ENCODE measurements at places on chromosomes 13 and 19.

DNA sequence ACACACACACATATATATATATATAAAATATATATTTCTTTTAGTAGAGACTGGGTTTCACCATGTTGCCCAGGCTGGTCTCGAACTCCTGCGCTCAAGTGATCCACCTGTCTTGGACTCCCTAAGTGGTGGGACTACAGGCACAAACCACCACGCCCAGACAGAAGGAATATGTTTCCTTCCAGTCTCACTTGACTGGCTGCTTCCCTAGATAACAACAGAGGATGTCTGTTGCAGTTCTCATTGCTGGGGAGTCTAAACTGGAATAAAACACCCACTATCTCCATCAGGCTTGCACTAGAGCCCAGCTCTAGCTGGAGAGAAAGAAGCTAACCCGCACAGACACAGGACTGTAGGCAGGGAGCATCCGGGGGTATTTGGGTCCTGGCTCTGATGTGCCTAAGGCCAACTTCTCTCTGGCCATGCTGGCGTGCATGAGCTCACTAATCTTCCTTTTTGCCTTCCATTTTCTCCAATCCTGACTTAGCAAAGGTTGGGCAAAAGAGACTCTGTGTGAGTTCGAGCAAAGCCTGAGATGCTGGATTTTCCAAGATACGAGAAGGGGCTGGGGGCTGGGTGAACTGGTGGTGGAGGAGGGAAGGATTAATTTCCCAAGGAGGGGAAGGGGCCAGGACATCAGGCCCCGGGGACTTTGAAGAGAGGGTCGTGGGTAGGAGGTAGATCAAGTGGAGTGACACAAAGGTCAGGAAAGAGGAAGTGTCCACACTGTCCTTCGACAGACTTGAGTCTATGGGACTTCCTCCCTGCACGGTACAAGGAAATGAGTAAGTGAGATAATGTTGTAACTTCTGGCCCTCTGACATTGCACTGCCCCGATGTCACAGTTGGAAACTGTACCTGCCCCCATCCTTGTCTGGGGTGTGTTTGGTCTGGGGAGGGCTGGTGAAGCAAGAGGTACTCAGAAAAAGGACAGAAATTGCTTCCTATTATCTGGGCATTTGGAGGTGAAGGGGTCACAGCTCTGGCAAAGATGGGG lies 22.5 kb upstream of the ALOX5AP start:
- DNase-seq = no peak

- DNase-seq = no peak
Observed at GRCh38 chr19:29098863-29099481, 114.0 kb downstream of the UQCRFS1 start.

DNA sequence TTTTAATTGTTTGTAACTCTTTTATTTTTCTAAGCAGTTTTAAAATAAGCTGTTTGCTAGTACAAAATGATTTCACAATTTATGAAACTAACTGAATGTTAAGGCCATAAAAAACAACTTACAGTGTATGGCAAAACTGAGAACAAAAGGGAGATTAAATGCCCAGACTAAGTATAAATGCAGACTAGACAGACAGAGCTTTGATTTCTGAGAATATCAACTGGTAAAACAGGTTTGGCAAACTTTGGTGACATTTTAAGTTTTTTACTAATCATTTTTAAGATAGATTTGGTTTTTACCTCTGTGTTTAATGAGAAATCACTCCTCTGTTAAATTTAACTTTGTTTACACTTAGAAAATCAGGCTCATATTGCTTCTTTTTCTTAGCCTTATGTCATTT lies 127.5 kb upstream of the KLF5 start:
- no peak for DNase-seq

DNA sequence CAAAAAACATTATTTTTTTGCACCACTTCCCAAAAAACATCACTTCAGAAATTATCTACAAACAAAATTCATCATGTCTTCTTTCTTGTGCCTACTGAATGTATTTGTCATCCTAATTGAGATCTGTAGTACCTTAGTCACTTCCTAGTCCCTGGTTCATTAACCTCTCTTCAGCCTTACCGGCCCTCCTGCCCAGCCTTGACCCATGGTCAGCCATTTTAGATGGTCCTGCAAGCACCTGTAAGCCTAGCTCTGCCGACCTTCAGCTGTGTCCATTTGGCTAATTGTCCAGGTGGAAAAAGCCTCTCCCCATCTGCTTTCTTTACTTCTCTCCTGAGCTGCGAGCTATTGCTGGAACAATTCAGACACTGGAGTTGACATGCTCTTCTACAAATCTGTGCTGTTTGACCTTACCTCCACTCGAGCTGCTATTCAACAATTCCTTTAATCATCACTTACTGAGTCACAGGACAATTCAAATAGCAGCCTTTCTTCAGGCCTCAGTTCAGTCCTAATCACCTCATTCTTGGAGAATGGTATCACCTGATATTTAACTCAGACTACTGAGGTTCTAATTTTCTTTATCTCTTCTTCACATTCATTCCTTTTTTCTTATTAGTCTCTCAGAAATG lies 882.5 kb downstream of the PCDH9 start:
- DNase-seq = no peak

DNA sequence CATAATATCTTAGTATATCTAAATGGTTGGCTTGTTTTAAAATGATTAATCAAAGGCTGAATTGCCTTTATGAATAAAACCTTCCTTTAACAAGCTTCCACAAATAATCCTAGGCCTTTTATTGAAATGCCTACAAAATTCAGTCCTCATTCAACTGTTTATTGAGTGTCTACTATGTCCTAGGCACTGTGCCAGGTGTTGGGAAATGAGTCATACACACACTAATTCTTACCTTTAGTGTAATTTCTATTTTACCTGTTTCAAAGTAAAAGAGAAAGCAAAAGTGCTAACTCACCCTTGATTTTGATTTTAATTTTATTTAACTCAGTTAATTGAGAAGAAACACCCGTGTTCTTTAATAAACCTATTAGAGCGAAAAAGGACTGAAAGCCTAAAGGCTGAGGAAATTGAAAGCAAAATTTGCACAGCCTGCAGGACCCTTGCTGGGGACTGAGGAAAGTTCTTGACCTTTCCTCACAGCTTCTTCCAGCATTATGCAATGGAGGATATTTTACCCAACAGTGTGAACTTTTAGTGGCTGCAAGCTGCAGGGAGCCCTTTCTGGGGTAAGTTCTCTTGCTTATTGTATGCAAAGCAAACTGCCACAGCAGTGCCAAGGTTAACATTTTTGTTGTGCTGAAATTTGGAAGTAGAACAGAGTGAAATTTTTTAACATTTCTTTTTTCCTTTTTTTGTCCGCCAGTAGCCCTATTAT lies 83.1 kb downstream of the B3GLCT start:
- no peak for DNase-seq

GRCh38 chr19:15108145-15108844 lies 1.1 kb downstream of the SYDE1 start:
- DNase-seq = no peak

- DNase-seq = no peak
Observed at GRCh38 chr19:35731779-35732405, 10.4 kb downstream of the IGFLR1 start.

DNA sequence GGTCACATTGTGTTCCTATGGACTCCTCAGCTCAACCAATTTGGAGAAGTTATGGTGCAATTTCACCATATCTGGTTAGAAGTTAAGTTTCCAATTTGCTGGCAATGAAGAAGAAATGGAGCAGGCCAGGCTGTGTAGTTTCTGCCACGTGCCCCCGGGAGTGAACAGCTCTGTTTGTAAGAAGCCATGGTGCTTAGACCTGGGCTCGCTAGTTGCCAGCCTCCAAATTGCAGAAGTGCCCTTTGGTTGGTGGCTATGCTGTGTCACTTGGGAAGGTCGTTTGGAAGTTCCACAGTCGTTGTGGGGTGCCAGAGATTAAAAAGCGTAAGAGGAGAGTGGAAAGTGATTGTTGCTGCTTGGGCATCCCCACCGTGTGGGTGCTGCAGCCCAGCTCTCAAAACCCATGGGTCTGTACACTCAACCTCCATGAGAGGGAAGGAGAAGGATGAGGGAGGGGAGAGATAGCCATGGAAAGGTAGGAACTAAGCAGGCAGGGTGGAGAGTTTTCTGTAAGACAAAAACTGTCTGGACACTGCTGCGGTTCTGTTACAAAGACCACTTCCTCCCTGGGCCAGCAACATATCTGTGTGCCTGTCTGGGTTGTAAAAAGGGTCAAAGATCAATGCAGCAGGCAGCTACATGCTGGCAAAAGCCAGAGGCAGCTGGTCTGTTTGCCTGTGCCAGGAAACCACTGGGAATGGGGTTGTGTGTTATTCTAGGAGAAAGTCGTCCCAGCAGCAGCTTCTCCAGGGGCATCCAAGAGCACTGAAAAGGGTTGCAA lies 10.8 kb downstream of the ALOX5AP start:
- no peak for DNase-seq

DNA sequence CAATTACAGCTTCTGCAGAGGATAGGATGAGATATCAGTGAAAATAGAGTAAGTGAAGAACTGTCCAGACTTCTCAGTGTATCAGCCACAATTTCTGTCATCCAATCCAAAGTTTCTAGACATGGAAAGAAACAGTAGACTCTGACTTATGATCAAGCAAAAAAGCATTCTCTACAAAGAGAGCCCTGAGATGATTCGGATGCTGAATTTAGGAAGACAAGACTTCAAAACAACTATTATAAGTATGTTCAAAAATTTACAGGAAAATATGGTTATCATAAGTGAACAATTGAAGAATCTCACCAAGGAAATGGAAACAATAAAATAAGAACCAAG lies 238.2 kb upstream of the IRS2 start:
- no peak for DNase-seq

DNA sequence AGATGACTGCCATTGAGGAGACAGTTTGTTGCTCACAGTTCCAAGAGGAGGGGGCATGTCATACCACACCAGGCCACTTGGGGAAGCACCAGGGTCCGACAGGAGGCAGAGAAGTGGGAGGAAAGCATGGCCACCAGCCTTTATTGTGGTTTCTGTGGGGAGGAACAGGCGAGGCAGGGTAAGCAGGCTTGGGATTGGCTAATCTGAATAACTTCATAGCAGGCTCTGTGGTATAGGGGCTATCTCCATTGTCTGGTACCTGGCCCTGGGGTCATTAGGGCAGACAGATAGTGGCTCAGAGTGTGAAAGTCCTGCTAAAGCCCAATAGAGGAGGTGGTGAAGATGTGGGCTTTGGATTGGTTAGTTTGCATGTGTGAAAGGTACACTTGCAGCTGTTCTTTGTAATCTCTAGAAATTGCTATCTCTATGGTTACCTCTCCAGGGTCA lies 35.5 kb downstream of the CBY2 start:
- no peak for DNase-seq
